ENCODE measurements at places on chromosomes 11 and 22. TPM values are rescaled to one million over a fixed set of nuclear protein-coding genes. Genes with fewer than 3 reads are reported as not detected.

DNA sequence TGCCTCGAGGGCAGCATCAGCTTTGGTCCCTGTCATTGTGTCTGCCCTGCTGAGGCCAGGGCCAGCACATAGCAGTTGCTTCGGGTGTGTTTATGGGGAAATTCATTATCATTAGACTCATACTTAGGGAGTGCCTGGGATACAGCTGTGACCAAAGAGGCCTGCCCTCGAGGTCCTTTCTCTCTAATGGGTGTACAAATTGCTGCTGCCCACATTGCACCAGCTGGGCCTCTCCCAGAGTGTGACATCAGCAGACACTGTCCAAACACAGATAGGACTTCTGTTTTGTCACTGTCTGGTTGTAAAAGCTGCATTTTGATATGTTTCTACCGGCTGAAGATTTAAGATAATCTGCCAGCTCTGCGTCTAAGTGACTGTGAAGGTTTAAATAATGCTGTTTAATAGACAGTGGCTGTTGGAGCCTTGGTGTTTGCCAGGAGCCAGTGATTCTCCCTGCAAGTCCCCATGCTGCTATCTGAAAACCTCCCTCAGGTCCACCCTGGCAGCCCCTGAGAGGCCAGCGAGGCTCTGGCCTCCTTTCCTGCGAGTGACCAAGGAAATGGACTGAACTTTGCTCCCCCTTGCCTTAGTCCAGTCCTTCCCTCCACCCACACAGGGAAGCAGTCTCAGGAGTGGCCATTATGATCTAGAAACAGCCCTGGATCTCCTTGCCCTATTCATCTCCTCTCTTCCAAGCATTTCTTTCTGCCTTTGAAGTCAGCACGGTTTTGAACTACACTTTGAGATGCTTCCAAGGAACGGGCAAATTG, 505.2 kb downstream of the TBC1D22A start:
- no peak for DNase-seq

Gene MPPED2
- 18.5 TPM for polyA plus RNA-seq

Gene ETS1
- polyA plus RNA-seq, result 66.8 TPM

Gene PTPRCAP
- 2.1 TPM for polyA plus RNA-seq

DNA sequence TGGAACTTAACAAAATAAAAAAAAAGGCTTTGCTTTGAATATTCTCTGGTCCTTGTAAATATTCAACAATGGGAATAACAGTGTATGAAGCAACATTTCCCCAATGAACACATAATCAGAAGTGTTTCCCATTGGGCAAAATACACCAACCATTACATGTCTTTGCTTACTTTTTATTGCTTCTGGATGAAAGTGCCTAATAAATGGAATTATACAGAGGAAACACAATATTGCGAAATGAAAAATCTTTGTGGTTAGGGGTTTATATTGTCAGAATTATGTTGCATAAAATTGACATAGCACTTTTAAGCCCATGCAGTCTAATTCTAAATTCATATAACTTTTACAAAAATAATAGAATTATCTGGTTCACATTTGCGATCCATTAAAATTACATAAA, 386.4 kb downstream of the DCDC1 start:
- no peak for DNase-seq

All from renal pelvis (tissue), 12 donors.